ENCODE measurements at places on chromosomes 3 and 15. TPM values are rescaled to one million over a fixed set of nuclear protein-coding genes. Genes with fewer than 3 reads are reported as not detected.

The GABRB3 gene
- 0.85 TPM for total RNA-seq

The ZNF80 gene
- total RNA-seq, result not detected

The CHRNA3 gene
- total RNA-seq, result not detected

The PLA2G4E gene
- total RNA-seq, result not detected

The SYNM gene
- 7.2 TPM for total RNA-seq

The SEMA6D gene
- total RNA-seq, result 11.8 TPM

The VGLL3 gene
- 584 TPM for total RNA-seq

The FSIP1 gene
- 15.4 TPM for total RNA-seq

The EXD1 gene
- not detected for total RNA-seq

The ST6GAL1 gene
- 4.6 TPM for total RNA-seq

The RARB gene
- total RNA-seq, result 25.8 TPM

The ZWILCH gene
- total RNA-seq, result 8.4 TPM

The ROBO1 gene
- total RNA-seq, result 99.3 TPM

The NAALADL2 gene
- 30.5 TPM for total RNA-seq

The GOLGA8T gene
- not detected for total RNA-seq

The FAIM gene
- total RNA-seq, result 10.1 TPM

The NUDT16 gene
- total RNA-seq, result 14.1 TPM

The GPR87 gene
- total RNA-seq, result 0.16 TPM

The HSPBAP1 gene
- total RNA-seq, result 9.1 TPM

The ZNF501 gene
- 7.0 TPM for total RNA-seq

The GOLIM4 gene
- total RNA-seq, result 43.6 TPM

The SLC4A7 gene
- 111 TPM for total RNA-seq

The CTXND1 gene
- not detected for total RNA-seq

The TEX55 gene
- total RNA-seq, result not detected

The FEZF2 gene
- total RNA-seq, result not detected

The CPNE9 gene
- total RNA-seq, result not detected

The EPHB1 gene
- total RNA-seq, result 1.5 TPM

The GRAMD2A gene
- 0.32 TPM for total RNA-seq

The ITPKA gene
- total RNA-seq, result 0.32 TPM

The SLC12A1 gene
- total RNA-seq, result not detected

The JAGN1 gene
- total RNA-seq, result 30.7 TPM

The SOX14 gene
- total RNA-seq, result not detected

The MST1 gene
- total RNA-seq, result 4.4 TPM

The SIDT1 gene
- not detected for total RNA-seq

The ACOX2 gene
- 24.7 TPM for total RNA-seq

The DAPK2 gene
- total RNA-seq, result 19.8 TPM

Data from hair follicle dermal papilla cell (primary cell).